ENCODE measurements at places on chromosomes 6 and 20.

DNA sequence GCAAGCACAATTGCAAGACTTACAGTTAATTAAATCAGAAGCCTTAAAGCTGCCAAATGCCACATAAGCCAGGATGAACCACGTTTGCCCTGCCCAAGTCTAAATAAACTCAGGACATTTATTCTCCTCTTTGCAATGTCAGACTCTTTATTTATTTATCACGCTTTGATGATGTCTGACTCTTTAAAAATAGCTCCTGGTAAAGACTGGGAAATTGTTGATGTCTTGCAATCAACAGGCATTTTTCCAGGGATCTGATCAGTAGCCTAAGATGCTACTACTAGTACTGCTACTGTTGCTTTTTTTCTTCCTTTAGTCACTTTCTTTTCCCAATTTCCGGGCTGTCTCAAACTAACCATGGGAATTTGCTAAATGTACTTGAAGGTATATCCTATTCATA, 365.8 kb upstream of the MARCKS start:
- DNase-seq: no peak

DNA sequence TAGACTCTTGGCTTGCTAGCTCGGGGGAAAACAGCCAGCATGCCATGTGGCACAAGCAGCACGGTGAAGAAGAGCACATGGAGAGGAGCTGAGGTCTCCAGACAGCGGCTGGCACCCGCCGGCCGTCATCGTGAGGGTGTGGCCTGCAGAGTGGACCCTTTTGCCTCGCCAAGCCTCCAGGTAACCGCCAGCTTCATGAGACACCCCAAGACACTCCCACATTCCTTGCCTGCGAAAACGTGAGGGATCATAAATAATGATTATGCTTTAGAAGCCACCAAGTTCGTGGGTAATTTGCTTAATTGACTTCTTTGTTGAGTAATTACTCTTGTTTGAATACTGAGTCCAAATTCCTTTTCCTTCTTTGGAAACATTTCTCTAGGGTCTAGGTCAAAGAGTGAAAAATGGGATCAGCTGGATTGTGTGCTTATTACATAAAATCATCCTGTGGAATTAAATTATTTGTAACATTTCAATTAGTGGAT, 23.2 kb downstream of the FAM50B start:
- DNase-seq: no peak

GRCh38 chr6:71028236-71028876, 71.5 kb upstream of the B3GAT2 start:
- DNase-seq: no peak

DNA sequence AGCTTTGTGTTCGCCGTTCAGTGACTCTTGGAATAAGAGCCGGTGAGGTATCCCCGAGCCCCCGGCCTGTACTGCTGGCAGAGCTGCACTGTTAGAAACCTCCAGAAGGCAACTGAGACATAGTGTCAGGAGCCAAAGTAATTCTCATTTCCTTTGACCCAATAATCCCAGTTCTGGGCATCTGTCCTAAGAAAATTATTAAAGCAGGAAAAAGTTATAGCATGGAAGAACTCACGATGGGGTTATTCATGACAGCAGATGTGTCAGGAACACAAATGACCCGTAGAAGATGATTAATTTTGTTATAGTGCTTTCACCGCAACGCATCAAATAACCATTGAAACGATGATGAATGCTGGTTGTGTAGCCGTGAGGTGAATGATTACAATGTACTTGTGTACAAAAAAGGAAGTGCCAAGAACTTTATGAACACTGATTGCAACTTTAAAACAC, 20.3 kb downstream of the CYP21A2 start:
- DNase-seq: no peak

DNA sequence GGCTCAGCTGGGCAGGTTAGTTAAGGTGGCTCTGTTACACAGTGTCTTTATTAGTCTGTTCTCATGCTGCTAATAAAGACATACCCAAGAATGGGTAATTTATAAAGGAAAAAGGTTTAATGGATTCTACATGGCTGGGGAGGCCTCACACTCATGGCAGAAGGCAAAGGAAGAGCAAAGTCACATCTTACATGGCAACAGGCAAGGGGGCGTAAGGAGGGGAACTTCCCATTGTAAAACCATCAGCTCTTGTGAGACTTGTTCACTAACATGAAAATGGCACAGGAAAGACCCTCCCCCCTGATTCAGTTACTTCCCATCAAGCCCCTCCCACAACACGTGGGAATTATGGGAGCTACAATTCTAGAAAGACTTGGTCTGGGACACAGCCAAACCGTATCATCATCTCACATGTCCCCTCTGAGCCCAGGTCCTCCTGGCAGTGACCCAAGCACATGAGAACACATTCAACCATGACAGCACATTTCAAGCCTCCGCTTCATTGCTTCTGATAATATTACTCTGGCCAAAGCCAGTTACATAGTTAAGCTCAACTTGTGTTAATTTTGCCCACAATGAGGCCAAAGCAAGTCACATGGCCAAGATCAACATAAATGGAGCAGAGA, 383.9 kb downstream of the PLCB1 start:
- DNase-seq: no peak

GRCh38 chr20:47227119-47227518, 129.4 kb downstream of the ZMYND8 start:
- no peak for DNase-seq

- DNase-seq: no peak
Observed at GRCh38 chr6:2843138-2843740, 1.6 kb upstream of the SERPINB1 start.

DNA sequence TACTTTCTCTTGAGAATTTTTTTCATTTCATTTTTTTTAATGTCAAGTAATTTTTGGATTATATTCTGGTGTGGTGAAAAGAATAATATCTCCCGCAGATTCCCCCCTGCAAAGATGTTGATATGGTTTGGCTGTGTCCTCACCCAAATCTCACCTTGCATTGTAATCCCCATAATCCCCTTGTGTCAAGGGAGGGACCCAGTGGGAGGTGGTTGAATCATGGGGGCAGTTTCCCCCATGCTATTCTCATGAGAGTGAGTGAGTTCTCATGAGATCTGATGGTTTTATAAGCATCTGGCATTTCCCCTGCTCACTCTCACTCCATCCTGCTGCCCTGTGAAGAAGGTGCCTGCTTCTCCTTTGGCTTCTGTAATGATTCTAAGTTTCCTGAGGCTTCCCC, 58.7 kb upstream of the PMEPA1 start:
- no peak for DNase-seq

DNA sequence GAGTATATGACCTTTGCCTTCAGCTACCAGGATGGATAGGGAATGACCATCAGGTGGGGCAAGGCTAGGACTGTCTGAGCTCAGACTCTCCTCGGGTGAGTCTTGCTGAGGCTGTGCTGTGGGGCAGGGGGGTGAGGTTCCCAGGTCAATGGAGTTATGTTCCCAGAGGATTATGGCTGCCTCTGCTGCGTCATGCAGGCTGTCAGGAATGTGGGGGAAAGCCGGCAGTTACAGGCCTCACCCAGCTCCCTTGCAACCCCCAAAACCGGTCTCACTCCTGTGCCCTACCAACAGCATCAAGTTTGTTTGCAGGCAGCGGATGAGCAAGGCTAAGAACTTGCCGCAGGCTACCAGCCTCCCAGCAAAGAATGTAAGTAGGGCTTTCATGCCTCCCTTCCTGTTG, 93.5 kb downstream of the ESR1 start:
- DNase-seq: no peak

GRCh38 chr6:146545581-146545980, 1.9 kb downstream of the RAB32 start:
- DNase-seq: no peak

GRCh38 chr6:73375216-73375615, 5.5 kb upstream of the OOEP start:
- DNase-seq: no peak

- DNase-seq: no peak
Observed at GRCh38 chr6:158938811-158939254, 61.2 kb downstream of the RSPH3 start.

GRCh38 chr20:62023935-62024334, 41.7 kb downstream of the TAF4 start:
- DNase-seq: no peak
